Right ventricle myocardium superior (tissue), 1 donor: ENCODE measurements at places on chromosomes 7 and 10. TPM values are rescaled to one million over a fixed set of nuclear protein-coding genes. Genes with fewer than 3 reads are reported as not detected.

FKBP6 gene
- not detected for total RNA-seq

GRCh38 chr7:99369767-99370391, 4.7 kb upstream of the ARPC1B start:
- no peak for DNase-seq

DNA sequence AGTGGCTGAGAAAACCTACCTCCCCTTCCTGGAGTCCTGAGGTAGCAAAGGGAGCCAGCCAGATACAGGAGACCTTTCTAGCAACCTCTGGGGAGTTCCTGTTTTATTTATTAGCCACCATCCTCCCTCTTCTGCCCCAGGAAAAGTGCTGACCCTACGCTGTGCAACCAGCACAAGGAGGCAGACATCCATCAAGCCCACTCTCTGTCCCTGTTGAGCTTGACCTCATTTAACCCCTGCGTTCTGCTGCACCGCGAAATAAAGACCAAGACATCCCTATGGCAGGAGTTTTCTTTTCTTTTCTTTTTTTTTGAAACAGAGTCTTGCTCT, 25.3 kb upstream of the ANKRD2 start:
- DNase-seq = no peak

GNAI1 gene
- total RNA-seq = 11.3 TPM

GRCh38 chr7:70756789-70757188, 375.2 kb upstream of the GALNT17 start:
- DNase-seq = no peak

DNA sequence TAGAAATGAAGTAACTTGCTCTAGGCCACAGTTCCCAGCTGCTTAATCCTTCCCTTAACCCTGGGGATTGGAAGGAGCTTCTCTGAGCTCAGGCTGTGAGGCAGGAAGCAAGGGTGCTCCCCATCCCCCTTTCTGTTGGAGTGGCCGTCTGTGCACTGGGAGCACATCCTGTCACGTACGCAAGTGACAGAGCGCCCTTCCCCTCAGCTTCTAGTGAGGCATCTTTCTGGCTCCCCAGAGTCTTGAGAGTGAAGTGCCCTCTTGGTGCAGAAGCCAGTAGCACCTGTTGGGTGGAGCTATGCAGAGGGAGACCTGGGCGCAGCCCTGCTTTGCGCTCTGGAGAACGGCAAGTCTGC, 47.8 kb downstream of the SHH start:
- DNase-seq = no peak

TUBB8 gene
- not detected for total RNA-seq

SFR1 gene
- total RNA-seq = 4.9 TPM

DNA sequence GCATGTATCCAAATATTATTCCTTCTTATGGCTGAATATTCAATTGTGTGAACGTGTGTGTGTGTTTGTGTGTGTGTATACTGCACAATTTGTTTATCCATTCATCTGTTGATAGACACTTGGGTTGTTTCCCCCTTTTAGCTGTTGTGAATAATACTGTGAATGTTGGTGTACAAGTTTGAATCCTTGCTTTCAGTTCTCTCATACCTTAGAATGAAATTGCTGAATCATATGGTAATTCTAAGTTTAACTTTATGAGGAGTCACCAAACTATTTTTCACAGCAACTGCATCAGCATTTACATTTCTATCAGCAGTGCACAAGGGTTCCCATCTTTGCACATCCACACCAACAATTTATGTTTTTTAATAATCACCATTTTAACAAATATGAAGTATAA, 86.9 kb upstream of the GATAD1 start:
- no peak for DNase-seq

GRCh38 chr10:24307696-24308485, 99.0 kb downstream of the KIAA1217 start:
- peak; percentile 48 for DNase-seq

- no peak for DNase-seq
Observed at GRCh38 chr7:135584362-135585353, 26.9 kb downstream of the NUP205 start.

CALHM1 gene
- not detected for total RNA-seq

GRCh38 chr10:66307826-66308225, 618.0 kb upstream of the LRRTM3 start:
- no peak for DNase-seq

- DNase-seq = no peak
Observed at GRCh38 chr10:95264227-95265051, 26.4 kb downstream of the PDLIM1 start.

DNA sequence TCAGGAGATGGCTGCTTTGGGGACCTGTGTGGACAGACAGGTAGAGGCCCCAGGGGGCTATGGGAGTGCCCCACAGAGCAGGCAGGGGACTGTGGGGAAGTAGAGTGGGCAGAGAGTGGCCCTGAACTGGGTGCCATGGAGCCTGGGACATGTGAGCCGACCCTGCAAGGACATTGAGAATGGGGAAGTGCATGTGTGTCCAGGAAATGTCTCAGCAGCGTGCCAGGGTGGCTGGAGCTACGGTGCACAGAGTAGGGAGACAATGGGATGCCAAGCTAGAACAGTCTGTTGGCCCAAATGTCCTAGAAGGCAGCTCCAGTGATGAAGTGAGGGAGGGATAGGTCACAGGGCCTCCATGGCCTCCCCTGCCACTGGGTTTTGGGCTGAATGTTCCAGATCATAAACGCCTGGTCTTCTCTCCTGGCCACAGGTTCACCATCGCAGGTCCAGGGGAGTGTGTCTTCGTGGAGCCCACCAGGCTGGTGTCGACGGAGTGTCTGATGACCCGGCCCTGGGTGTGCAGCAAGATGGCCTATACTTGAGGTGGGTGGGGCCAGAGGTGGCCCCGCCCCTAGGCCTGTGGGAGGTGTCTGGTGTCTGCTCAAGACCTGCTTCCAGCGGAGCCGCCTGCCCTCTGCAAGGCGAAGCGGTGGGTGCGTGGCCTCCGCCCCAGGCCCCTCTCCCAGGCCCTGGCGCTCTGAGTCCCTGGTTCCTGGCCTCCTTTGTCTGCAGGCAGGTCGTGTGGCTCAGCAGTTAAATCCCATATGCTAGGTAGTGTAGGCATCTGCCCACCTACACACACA, 20.5 kb downstream of the CLEC2L start:
- DNase-seq = no peak

DNA sequence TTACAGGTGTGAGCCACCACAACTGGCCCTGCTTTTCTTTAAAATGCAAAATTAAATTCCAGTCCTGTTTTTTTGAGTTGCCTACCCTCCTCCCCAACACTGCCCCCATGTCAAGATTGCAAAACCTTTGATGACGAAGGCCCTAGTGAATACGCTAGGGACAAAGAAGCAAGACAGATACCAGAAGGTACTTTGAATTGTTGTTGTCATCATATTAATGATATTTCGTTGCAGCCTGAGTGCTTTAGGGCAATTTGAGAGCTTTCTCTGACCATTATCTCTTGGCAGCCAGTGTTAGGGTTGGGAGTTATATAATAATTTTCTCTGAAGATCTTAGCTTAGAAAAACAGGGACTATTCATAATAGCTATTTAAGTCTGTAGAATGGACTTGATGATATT, 7.1 kb downstream of the CCSER2 start:
- no peak for DNase-seq

GRCh38 chr7:30880941-30881340, 30.7 kb upstream of the AQP1 start:
- DNase-seq = no peak

HYAL4 gene
- not detected for total RNA-seq

DNA sequence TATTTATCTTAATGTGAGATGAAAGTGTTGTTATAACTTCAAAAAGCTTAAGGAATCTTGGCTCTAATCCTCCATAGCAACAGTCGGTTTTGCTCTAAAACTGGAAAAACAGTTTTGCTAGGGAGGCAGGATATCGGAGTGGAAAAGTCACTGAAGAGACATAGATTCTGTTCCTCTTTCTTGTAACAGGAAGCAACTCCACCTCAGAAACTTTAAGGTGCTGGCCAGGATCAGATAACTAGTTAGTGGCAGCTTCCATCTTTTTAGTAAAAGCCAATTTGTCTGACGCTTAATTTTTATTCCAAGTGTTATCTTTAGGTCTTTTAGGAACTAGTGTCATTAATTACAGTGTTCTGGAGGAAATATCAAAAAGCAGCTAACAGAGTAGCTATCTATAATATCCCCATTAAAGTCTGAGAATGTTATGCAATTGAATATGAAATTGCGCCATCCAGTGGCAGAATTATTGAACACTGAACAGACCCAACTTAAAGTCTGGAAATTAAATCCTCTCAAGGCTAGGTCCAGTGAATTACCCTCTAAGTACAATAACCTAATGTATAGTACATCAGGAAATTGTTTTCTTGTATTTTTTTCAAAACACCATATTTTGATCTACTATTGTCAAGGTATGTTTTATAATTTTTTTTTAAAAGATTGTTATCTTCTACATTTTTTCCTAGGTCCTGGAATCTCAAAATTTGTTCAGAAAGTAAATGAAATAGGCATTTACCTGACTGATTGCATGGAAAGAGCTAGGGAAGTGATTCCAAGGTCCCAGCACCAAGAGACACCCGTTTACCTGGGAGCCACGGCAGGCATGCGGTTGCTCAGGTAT, 65.9 kb upstream of the CC2D2B start:
- DNase-seq = no peak

RASSF4 gene
- total RNA-seq = 87.5 TPM

DNA sequence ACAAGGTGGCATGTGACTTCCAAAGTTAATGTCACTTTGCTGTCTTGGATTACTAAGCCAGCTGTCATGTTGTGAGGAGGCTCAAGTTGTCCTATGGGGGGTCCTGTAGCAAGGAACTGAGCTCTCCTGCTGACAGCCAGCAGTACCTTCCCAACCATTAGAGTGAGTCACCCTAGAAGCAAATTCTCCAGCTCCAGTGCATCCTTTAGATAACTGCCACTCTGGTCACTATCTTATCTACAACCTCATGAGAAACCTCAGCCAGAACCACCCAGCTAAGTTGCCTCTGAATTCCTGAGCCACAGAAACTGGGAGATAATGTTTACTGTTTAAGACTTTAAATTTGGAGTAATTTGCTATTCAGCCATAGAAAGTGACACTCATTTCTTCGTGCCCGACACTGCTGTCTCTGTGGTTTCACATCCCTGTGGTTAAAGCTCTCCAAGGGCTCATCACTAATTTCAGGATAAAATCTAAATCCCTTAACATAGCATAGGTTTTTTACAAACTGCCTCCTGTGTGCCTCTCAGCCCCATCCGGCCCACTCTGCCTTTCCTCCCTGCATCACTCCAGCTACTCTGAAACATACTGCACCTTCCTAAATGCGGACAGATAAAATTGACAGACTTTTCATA, 83.5 kb downstream of the PRR15 start:
- no peak for DNase-seq

CARD11 gene
- total RNA-seq = 0.22 TPM

DNA sequence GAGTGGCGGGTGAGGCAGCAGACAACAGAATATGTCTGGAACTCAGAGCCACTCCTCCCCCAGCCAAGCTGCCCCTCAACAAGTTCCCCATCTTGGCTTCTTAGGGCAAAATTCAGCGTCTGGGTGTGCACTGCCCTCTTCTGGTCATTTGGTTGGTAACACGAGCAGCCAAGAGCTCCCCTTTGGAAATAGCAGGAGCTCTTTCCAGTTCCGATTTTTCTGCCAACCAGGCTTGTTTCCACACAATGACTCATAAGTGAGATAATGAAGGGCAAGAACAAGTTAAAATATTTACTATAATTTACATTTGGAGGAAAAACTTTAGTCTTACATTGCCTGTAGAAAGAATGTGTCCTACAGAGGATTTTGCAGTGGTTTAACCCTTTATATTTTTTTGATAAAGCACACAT, 70.5 kb downstream of the ADCYAP1R1 start:
- peak; percentile 70 for DNase-seq

LEP gene
- total RNA-seq = 0.86 TPM

DNA sequence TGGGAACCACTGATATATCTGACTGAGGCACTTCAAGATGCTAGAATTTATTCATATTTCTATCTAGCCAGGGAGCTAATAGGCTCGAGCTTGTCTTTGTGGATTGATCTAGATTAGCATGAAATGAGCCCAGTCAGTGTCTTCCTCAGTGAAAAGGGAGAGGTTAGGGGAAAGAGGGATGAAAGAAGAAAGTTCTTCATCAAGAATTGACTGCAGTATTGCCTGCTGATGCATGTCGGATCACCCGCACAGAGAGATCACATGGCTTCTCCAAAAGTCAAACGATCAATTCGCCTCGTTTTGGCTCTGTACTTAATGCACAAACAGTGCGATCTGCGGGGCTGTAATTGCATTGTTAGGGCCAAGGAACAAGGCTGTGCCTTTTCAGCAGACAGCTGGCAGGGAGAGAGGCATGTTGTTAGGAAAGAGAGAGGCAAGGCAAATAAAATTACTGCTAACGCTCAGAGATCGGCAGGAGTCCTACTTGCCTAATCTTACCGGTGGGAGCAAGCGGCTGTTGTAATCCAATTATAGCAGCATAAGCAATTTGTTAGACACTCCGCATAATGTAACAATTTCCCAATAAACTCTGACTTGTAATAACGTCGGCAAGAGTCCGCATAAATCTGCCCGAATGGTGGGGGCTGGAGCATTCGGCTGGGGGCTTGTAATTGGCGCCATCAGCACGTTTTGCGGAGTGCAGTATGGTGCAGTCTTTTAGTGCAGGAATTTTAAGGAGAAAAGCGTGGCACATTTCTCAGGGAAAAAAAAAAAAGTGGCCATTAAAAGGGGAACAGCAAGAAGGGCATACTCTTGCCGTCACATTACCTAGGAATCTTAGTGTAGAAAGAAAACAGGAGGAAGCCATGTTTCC, 102.1 kb downstream of the POLL start:
- no peak for DNase-seq

- no peak for DNase-seq
Observed at GRCh38 chr7:74572301-74572979, 85.1 kb upstream of the GTF2I start.

GRCh38 chr7:69934144-69934903, 336.0 kb downstream of the AUTS2 start:
- no peak for DNase-seq

OR2A12 gene
- not detected for total RNA-seq

- DNase-seq = no peak
Observed at GRCh38 chr10:113386005-113386404, 166.8 kb upstream of the HABP2 start.

DNA sequence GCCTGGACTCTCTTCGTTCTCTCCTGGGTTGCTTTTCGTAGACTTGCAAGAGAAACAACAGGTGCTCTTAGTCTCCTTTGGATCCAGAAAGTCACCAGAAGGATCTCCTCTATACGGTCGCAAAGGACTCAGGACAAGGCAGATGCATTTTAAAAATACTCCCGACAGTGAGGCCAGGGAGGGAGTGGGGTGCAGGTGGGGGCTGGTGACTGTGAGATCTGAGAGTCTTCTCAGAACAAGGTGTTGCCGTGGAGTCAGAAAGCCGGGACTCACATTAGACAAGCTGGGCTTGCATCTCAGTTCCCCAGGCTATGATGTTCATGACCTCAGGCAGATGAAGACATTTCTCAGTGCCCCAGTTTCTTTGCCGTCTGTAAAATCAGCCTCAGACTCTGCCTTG, 507.2 kb downstream of the TCERG1L start:
- DNase-seq = no peak

- no peak for DNase-seq
Observed at GRCh38 chr7:128053023-128053422, 21.8 kb upstream of the LRRC4 start.

DNA sequence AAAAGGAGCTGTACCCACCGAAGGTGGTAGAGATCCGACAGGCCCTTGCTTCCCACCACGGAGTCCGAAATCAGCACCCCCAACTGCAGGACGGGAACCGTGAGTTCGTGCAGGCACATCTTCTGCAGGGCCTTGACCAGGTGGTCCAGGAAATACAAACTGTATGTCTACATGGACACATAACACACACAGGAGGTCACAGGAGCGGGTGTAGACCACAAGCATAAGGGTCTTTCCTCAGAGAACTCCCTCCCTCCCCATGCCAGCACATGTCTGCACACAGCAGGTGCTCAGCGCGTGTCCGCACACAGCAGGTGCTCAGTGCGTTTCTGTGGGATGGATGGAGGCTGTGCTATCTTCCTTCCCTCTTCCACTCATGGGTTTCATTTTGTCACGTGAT, 69.7 kb downstream of the CFAP46 start:
- no peak for DNase-seq
